Stimulated activated CD8-positive, alpha-beta memory T cell treated with anti-CD3 and anti-CD28 coated beads, Interleukin-15, amount 100 ng/mL, for 4 hours (primary cell): ENCODE measurements at places on chromosomes 1 and 21.

DNA sequence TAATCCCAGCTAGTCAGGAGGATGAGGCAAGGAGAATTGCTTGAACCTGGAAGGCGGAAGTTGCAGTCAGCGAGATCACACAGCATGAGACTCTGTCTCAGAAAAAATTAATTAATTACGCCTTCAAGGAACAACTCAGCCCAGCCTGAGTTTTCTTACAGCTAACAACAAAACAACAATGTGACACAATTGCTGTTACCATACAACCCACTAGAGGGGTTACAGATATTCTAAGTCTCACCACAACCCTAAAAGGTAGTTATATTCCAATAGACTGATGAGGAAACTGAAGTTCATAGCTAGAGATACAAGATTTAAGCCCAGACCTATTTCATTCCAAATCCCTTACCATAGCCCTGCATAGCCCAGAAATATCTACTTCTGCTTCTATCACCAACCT lies 2.9 kb upstream of the LRRC8C start:
- DNase-seq: no peak

- DNase-seq: no peak
These were observed 61.9 kb downstream of the WNT9A start for GRCh38 chr1:227885648-227886502.

DNA sequence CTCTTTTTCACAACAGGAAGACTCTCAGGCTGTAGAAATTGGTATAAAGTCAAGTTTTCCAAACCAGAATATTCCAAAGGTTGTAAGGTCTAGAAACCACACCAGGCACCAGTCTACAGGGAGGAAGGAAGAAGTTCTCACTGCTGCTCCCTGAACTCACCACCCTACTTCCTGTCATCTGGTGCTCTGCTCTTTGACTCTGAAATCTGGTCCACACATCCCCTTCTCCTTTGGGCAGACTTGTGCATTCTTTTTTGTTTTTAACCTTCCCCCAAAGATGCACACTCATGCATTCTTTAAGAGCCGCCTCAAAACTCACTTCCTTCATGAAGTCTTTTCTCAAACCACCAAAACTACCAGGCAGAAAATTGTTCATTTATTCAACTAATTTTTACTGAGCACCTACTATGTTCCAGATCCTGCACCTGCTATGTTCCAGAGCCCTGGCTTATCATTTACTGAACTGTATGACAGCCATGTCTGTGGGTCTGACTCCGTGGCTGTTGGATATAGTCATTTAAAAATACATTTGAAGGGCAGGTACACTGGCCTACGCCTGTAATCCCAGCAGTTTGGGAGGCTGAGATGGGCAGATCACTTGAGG lies 30.1 kb upstream of the EPS15 start:
- DNase-seq: no peak

- no peak for DNase-seq
These were observed 71.1 kb downstream of the RABGAP1L start for GRCh38 chr1:174230399-174230798.

GRCh38 chr1:9284061-9284460 lies 8.6 kb upstream of the SPSB1 start:
- no peak for DNase-seq

GRCh38 chr1:242454262-242455051 lies 70.0 kb downstream of the PLD5 start:
- no peak for DNase-seq

GRCh38 chr1:86542631-86543030 lies 4.2 kb upstream of the CLCA4 start:
- no peak for DNase-seq

- no peak for DNase-seq
These were observed 49.8 kb downstream of the NFASC start for GRCh38 chr1:204920511-204920910.

GRCh38 chr1:11529330-11529729 lies 50.4 kb downstream of the DISP3 start:
- DNase-seq: no peak

DNA sequence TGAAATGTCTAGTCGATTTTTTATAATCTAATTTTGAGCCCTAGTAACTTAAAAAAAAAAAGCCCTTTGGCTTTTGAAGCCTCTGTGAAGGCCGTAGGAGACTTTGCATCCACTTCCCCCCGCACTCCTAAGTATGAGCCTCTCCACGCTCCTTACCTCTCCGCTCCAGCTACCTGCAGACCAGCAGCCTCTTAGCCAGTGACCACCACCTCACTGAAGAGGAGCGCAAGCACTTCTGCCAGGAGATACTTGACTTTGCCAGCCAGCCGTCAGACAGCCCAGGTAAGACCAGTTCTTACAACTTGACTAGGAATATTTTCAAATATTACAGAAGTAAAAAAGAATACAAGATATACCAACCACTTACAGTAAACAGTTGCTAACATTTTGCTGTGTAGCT lies 27.4 kb upstream of the PWP2 start:
- no peak for DNase-seq

GRCh38 chr1:175133673-175134435 lies 58.7 kb downstream of the KIAA0040 start:
- DNase-seq: no peak

GRCh38 chr1:25756215-25756614 lies 43.8 kb upstream of the SELENON start:
- DNase-seq: no peak

DNA sequence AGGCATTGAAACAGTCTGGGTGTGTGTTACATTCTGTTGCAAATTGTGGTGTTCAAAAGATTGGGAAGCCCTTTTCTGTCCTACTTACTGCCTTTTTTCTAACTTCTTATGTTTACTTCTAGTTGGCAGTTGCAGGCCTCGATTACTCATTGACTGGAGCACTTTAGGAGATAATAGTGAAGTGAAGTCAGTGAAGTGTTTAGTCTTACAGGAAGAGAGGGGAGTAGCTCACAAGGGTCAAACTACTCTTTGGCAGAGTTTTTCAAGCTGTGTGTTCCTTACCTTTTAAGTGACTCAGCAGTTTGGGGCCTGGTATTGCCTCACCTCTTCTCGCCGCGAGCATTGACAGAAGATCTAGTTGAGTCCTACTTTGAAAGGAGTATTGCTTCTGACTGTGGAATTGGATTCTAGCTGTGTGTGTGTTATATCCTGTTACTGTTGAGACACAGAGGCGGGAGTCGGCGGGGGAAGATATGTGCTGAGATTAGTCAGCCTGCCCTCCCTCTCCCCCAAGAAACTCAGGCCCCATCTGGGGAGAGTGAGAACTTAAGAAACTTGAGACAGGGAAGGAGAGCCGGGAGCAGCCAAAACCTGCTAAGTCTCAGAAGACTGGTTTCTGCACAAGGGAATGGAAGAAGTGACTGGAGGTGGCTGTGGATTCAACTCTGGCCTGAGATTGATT lies 19.3 kb downstream of the AHCYL1 start:
- no peak for DNase-seq

GRCh38 chr1:153697191-153698019 lies 18.9 kb downstream of the NPR1 start:
- DNase-seq: no peak

DNA sequence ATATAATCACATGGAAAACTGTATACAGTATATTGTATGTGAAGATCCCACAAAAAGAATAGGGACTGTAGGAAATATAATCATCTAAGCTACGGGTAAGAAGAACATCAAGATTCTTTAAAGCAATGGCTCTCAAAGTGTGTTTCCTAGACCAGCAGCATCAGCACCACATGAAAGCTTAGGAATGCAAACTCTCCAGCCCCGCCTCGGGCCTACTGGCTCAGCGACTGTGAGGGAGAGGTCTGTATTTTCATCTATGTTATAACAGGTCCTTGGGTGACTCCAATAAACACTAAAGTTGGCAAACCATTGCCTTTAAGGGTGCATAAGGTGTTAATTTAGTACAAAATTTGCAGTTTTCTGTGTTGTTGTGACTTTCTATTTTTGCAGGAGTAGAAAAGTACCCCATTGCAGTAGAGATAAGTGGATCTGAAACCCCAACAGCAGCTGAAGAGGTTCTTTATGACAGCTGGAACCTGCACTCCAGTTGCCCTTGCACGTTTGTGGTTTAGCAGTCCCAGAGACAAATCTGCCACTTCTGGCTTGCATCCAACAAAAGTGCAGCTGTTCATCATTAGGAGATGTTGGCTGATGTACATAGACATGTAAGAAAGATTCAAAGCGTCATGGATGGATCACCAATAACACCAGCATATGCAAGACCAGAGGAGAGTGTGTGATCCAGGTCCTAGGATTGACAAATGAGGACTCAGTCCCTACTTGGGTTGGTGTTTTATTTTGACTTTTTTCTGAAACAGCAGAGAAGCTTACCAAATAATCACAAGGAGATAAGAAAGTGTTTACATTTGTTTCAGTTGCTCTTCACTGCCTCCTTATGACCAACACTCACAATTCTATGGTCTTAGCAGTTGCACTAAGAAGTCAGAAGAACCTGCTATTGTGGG lies 15.9 kb upstream of the IFNAR1 start:
- no peak for DNase-seq

DNA sequence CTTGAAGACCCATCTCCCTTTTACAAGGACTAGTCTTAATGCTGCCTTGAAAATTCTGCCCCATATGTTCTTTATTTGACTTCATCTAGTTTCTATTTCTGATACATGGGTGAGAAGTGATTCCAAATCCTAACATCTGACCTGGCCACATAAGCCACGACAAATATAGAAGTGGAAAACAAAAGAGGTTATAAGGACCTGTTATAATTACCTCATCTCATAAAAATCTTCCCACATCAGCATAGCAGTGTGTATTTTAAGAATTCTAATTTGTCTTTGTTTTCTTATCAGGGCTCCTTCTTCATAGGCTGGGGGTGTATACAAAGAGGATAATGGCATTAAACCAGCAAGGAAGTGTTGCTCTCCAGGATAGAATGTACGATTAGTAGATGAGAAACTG lies 1007.4 kb downstream of the TTLL7 start:
- DNase-seq: no peak

DNA sequence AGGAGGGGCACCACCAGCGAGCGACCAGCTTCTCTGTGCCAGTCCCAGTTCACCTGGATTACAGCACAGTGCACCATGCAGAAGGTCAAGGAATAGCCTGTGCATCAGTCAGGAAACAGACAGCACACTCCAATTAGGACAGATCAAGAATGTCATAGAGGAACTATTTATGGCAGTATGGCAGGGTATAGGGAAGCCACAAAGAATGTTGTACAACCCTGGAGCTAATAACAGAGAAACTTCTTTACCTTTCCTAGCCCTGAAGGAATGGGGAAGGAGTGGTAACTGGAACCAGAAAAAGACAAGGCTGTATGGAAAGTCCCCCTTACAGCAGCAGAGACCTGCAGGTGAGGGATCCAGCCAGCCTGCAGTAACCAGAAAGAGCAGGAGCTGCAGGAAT lies 87.8 kb upstream of the USP24 start:
- DNase-seq: no peak

DNA sequence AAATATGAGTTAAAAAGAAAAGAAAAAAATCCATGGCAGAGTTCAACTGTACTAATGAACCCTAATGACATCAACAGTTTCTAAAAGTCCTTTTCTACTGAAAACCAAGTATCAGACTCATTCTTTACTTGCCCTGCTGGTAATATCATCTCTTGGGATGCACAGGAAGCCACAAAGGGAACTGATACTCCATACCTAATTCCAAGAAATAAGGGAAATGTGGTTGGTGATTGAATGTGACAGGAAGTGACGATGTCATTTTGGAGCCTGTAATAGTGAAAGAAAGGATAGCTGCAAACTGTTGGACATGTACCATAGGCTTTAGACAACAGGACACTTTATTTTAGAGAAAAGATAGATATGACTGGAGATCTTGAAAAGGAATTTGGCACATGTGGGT lies 98.7 kb upstream of the VAV3 start:
- DNase-seq: no peak

DNA sequence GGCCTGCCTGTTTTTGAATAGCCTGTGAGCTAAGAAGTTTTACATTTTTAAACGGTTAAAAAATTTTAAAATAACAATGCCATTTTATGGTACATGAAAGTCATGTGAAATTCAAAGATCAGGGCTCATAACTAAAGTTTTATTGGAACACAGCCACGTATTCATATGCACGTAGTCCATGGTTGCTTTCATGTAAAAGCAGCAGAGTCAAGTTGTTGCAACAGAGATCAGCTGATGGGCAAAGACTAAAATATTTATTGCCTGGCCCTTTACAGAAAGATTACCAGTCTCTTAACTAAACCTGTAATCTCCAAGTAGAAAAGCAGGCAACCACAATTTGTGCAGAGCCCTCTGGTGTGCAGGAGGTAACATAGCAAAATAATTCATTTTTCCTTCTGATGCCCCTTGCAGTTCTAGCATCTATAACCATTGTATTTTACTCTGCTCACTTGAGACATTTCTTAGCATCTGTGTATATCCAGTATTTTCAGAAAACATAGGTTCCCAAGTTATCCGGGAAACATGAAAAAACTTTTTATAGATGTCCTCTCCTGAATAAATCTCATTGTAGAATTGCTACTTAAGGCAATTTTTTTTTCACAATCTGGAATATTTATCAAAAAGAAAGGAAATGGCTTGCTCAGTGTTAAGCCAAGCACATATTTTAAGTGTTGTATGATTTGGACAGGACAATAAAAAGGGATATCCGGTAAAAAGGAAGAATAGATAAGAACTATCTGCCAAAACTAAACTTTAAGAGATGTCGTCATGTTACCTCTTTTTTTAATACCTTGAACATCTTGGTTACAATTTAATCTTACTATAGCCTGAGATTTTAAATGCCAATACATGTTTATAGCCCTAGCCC lies 430.8 kb downstream of the PLPP3 start:
- DNase-seq: no peak

GRCh38 chr1:152747831-152748230 lies 10.0 kb upstream of the KPRP start:
- DNase-seq: no peak

DNA sequence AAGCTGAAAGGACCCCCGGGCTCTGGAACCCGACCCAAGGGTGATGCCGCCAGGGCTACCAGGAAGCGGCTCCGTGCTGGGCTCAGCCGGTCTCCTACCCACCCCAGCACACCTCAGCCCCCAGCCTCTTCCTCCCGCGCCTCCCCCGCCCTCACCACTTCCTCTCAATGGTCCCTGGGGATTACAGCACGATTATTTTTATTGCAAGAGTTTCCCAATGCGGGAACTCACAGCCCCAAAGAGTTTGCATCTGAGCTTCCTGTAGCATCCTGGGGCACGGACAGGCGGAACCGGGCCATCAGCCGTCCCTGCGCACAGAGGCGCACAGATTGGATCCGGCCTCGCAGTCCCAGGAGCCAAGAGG lies 8.7 kb upstream of the SLX9 start:
- no peak for DNase-seq

DNA sequence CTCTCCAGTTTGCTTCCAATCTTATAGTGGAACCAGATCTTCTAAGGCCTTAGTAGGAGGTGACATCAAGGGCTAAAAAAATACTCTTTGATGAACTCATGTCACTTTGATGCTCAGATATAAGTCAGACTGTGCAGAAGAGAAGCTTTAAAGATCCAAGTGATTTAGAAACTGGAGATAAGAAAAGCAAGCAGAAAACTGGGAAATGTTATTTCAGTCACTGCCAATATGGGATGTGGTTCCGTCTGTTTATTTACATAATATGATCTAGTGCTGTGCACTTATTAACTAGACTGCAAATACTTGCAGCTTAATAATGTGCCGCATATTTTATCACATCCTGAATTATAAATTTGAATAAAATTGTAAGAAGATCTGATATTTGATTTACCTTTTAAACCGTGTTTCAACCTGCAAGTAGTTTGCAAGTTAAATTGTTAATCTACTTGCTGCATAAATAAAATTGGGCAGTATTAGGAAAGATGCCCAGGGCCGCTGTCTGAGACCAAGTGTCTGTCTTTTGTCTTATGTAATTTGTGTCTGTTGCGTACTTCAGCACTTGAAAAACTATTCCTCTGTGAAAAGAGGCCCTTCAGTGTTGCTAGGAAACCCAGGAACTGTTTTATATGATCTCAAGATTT lies 29.6 kb downstream of the CXADR start:
- no peak for DNase-seq
